Renal pelvis (tissue), 12 donors: ENCODE measurements at places on chromosomes 13 and 19. TPM values are rescaled to one million over a fixed set of nuclear protein-coding genes. Genes with fewer than 3 reads are reported as not detected.

Gene SIGLEC8
- polyA plus RNA-seq: 0.10 TPM

Gene CYP2F1
- 0.23 TPM for polyA plus RNA-seq

DNA sequence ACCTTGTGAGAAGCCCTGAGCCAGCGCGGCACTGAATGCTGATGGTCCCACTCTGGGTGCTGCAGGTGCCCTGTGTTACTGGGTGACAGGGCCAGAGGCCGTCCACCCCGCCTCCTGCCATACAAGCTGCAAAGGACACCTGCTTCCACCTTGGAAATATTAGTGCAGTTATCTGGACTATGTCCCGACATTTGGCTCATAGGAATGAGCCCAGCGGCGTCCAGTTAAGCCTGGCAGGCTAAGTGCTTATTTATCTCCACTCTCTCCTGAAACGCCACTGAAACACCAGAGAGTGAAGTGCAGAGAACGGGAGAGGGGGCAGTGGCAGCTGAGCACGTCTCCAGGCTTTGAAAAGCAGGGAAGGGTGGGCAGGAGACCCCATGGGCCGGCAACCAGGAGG is 145.8 kb downstream of the KDM4B start:
- no peak for DNase-seq

GRCh38 chr13:60925686-60926085 is 490.0 kb downstream of the PCDH20 start:
- no peak for DNase-seq

GRCh38 chr13:96161141-96161540 is 71.2 kb downstream of the HS6ST3 start:
- no peak for DNase-seq

- DNase-seq: no peak
Observed at GRCh38 chr19:55454787-55455243, 6.6 kb downstream of the ISOC2 start.

Gene ELSPBP1
- polyA plus RNA-seq: not detected

DNA sequence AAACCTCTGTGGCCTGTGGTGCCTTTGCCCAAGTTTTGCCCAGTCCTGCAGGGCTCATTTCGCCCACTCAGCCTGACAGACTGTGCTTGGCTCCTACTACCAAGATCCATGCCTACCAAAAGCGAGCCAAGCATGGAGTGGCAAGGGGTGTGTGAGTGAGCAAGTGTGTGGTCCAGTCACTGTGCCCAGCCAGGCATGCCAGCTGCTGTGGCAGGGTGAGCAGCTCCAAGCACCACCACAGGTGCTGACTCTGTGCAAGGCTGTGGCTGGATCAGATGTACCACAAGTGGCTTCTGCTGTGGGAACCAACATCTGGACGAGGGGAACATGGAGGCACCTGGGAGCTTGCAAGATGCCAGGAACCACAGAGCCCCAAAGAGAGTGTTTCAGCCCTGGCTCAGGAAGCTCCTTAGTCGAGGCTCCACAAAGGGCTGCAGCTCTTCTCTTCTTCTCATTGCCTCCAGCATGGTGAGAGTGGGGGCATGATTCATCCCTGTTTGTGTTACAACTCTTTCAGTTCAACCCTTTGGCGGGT is 1564.2 kb upstream of the MIR17HG start:
- no peak for DNase-seq

GRCh38 chr13:83350569-83350968 is 531.7 kb downstream of the SLITRK1 start:
- DNase-seq: no peak

Gene KLK11
- not detected for polyA plus RNA-seq

DNA sequence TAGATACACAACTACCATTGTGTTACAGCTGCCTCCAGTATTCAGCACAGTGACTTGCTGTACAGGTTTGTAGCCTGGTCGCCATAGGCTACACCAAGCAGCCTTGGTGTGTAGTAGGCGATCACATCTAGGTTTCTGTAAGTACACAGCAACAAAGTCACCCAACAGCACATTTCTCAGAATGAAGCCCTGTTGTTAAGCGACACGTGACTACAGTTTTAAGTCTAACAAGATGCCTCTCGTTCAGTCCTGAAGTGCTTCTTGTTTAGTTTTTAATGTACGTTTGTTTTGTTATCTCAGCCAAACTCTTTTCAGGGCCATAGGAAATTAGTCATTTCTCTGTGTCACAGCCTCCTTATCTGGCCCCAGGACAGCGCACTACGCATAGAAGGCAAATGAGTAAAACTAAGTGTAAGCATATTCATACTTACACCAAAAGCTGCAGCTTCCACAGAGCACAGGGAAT is 50.0 kb upstream of the GPR183 start:
- DNase-seq: no peak

DNA sequence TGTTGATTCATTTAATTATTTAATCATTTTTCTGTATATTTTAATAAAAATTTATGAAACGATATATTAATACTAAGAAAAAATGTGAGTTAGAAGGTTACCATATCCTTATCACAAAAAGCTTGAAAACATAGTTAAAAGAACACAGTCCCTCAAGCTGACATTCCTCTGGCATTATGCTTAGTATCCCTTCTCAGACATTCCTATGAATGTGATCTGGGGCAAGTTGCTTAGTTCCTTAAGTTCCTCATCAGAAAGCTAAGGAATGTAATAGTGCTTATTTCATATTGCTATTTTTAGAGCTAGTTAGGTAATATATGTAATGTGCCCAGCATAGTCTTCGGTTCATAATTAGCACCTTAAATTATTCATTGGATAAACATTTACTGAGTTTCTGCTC is 122.8 kb downstream of the MTUS2 start:
- no peak for DNase-seq

GRCh38 chr13:99185606-99186005 is 15.0 kb upstream of the UBAC2 start:
- DNase-seq: no peak

Gene TEKTIP1
- polyA plus RNA-seq: 10.3 TPM

Gene RHPN2
- polyA plus RNA-seq: 22.1 TPM

Gene PDX1
- polyA plus RNA-seq: not detected

GRCh38 chr13:58461217-58461616 is 829.7 kb downstream of the PCDH17 start:
- DNase-seq: no peak

DNA sequence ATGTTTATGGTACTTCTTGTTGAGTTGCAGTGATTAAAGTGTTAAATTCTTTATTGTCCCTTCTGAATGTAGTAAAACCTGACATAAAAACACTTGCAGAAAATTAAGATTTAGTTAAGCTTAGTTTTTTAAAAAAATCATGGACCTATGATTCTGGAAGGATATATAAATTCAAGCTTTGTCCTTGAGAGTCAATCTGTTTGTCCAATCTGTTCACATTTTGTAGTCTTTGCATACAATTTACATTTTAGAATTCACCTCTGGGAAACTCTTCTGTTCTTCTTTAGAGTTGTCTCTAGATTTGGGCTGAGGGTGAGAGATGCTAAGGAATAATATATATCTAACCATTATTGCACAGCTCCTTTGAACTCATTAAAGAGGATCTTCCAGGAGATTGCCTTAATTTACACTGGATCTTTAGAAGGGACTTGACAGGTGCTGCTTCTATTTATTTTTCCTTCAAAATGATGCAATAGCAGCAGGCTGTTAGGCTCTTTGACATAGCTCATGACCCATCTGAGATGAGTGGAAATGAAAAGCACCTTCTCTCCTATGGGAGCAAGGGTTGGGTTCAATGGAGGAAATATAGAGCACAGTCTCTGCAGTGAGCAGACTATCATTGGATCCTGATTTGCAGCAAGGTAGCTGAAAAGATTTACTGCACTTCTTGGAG is 433.9 kb downstream of the GPC6 start:
- DNase-seq: no peak

DNA sequence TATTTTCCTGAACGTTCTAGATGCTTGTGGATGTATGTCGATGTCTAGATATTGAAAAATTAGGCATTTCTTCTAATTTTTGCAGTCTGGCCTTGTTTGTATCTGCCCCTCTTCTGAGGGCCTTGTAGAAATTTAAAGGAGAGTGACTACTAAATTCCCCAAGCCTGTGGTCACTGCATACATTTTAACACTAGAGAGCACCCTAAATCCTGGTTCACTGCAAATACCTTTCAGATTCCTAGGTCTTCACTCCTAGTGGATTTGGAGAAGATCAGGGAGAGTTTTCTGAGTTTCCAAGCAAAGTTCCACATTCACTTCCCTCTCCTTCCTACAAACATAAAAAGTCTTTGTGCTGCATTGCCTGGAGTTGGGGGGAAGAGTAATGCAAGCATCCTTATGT is 1272.5 kb downstream of the OLFM4 start:
- no peak for DNase-seq

Gene ZNF493
- polyA plus RNA-seq: 30.2 TPM

DNA sequence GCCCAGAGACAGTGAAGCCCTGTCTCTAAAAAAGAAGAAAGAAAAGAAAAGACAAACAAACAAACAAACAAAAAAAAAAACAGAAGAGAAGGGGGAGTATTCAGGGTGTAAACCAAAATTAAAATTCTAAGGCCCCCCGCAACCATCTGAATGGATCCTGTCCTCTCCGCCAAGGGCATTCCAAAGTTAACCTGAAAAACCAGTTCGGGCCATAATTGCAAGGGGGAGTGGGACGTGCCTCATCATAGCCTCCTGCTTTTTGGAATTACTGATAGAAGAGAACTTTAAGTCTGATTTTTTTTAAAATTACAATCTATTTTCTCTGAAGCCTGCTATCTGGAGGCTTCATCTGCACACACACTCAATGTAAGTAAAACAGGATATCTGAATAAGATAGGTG is 5.7 kb upstream of the IFNL2 start:
- DNase-seq: no peak

DNA sequence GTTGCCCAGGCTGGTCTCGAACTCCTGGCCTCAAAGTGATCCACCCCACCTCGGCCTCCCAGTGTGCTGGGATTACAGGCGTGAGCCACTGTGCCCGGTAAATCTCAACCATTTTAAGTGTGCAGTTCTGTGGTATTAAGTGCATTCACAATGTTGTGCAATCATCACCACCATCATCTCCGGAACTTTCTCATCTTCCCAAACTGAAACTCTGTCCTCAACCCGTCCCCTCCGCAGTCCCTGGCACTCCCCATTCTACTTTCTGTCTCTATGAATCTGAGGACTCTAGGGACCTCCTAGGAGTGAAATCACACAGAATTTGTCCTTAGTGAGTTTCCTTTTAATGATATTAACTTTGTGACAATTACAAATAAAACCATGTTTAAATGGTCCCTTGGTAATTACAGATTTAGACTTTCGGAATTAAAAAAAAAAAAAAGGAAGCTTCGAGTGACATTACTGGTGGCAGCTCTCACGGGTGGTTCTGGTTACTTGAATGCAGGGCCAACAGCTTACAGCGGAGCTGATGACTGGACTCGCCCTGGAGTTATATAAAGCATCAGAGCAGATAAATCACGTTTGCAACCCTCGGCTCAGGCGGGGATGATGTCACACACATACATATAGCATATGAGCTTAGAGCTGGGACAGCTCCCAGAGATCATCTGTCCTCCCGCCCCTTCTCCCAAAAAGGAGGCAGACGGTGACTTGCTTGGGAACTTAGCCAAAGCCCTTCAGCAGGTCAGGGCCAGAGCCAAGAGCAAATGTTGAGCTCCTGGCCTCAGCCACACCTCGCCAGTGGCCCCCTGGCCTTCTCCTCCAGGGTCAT is 89.8 kb downstream of the ZNF557 start:
- DNase-seq: peak; percentile 42

GRCh38 chr13:87570669-87571068 is 100.5 kb upstream of the SLITRK5 start:
- DNase-seq: no peak

DNA sequence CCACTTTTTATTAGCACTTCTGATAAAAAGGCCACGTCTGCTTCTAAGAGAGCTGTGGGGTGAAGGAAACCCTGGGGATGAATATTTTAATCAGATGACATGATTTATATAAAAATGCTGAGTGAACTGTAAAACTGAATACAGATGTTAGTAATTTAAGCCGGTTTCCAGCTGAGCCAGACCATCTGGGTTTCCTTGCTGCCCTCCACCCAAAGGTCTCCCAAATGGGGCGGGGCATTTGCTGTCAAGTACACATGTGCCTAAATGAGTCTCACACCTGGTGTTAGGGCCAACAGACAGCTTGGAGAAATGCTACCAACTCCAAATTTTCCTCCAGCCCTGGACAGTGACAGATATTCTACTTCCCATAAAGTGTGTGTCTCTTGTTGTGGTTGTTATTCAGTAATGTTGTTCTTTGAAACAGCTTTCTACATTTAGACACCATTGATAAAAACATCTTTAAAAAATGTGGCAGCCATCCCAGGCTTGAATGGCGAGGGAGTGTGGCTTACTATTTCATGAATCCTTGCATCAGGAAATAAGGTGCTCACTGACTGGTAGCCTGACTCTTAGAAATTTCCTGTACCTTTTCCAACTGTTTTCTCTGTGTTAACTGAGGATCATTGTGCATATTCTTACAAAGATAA is 350.4 kb downstream of the MTUS2 start:
- DNase-seq: peak; percentile 48

- DNase-seq: no peak
Observed at GRCh38 chr13:58907347-58907746, 1256.4 kb downstream of the DIAPH3 start.

DNA sequence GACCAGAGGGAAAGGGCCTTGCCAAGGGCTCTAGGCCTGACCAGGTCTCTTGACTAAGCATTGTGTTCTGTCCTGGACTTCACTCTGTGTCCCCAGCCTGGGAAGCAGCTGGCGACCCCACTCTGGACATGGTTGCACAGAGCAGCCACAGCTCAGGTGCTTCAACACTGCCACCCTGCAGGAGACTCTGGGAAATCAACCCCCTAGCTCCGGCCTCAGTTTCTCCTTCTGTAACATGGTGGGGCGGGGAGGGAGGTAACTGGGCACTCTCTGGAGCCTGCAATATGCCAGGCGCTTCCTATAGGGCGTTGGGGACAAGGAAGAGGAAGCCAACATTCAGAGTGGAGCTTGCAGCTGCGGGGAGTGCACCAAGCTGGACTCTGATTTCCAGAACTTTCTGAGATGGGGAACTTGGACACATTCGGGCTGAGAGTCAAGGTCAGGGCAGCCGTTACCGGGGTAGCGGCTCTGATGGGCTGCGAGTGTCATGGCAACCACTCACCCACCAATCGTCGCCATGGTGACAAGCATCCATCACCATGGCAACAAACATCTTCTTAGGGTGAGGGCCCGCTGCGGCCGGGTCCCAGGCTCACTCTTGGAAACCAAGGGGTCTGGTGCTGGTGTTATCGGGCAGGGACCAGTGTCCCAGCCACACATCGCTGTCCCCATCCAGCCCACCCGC is 12.8 kb downstream of the F2RL3 start:
- no peak for DNase-seq
